ENCODE measurements at places on chromosomes 16 and 17.

DNA sequence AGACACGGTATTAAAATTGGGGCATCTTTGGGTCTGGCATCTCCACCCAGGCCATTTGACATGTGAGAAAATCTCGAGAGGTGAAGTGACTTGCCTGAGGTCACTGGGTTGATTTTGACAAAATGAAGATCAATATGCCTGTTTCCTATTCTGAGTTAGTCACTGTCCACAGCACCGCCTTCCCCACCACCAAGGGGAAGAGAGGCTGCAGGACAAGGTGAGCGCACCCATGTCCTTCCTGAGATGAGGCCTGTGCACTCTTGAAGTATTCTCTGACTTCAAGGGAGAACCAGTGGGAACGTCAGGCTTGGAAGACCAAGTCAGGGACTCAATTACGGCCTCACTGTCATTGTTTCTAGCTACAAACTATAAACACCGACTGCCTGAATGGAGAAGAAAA lies 49.9 kb upstream of the WSB1 start:
- no peak for DNase-seq

DNA sequence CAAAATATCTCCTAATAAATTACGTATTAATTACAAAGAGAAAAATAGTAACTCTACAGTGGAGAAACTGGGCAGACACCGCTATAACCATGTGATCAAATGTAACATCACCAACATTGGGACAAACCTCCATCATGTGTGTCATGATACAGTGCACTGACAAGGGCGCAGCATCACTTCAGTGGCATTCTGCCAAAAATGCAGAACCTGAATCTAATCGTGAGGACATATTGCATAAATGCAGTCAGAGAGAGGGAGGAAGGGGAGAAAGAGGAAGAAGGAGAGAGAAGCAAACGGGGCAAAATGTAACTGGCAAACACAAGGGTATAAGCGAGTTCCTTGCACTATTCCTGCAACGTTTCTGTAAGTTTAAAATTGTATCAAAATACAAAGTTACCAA lies 74.2 kb upstream of the MARCHF10 start:
- DNase-seq: no peak

DNA sequence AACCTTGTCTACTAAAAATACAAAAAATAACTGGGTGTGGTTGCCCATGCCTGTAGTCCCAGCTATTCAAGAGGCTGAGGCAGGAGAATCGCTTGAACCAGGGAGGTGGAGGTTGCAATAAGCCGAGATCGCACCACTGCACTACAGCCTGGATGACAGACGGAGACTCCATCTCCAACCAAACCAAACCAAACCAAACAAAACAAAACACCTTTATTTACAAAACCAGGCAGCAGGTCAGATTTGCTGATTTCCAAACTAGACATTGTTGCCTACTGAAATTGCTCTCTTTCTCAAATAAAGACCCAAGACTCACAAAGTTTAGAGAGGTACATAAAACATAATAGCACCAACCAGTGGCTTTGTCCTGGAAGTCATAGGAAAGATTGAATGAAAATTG lies 5.7 kb upstream of the TMEM238L start:
- no peak for DNase-seq

GRCh38 chr17:77419547-77420094 lies 278.9 kb downstream of the SEC14L1 start:
- no peak for DNase-seq

GRCh38 chr17:78116411-78116810 lies 12.1 kb downstream of the TMC6 start:
- DNase-seq: no peak

DNA sequence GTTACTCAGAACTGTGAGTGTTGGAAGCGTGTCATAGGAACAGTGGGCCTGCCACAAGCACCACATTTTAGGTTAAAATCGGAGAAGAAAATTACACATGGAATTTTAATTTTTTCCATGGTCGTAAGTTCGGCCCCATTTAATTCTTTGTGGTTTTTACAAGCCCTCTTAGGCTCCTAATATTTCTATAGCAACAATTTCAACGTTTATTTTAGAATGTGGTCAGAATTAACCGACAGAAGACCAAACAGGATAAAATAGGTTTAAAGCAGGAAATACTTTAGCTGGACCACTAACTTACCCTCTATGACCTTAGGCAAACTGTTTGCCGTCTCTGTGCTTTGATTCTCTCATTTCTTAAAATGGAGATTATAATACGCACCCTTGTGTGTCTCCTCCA lies 69.9 kb downstream of the FTO start:
- no peak for DNase-seq

DNA sequence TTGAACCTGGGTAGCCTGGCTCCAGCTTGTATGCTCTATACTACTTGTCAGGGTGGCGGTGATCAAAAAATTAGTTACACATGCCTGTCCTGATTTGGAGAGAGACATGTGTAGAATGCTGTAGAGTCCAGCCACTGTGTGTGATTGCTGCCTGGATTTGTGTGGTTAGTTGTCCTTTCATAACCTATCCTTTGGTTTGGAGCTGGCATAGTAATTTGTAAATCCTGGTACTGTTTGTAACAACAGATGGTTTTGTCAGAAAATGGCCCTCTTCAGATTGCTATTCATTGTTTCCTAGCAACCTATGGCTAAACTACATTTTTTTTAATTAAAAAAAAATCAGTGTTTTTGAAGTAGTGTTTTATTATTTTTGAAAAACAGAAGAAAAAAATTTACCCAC lies 30.5 kb downstream of the ETV4 start:
- no peak for DNase-seq

- DNase-seq: peak; percentile 48
Observed at GRCh38 chr17:80919331-80920311, 72.0 kb upstream of the CHMP6 start.

DNA sequence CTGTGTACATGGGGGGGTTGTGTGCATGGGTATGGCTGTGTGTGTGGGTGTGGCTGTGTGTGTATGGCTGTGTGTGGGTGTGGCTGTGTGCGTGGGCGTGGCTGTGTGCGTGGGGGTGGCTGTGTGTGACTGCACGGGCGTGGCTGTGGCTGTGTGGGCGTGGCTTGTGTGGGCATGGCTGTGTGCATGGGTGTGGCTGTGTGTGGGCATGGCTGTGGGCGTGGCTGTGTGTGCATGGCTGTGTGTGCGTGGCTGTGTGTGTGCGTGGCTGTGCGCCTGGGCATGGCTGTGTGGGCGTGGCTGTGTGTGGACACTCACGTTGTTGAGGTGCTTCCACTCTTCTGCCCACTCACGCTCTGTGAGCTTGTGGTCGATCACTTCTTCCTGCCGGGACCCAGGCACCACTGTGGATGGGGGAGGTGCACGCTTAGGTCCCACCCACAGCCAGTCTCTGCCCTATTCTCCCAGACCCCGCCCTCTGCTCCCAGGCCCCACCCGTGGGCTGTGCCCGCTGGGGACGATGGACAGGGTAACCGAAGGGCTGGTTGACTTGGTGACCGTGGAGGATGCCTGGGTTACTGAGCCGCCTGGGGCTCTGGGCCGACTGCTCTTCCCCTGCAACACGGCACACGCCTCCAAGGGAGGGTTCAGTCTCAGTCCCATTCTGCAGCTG lies 16.0 kb upstream of the PABPN1L start:
- no peak for DNase-seq

DNA sequence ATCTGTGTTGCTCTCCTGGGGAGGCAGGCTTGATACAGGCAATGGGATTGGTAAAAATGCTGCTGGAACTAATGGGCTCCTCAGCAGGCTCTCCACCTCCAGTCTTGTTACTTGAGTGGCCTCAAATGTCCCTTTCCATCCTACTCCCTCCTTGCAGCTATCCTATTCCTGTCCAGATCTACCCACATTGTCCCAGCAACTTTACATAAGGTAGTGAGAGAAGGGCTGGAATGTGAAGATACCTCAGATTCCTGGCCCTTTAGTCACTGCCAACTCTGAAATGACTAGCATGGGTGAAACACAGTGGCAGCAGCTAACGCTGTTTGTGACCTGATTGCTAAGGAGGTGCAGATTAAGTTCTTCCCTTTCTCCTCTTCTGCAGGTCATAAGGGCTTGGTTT lies 210.1 kb upstream of the HS3ST4 start:
- no peak for DNase-seq

DNA sequence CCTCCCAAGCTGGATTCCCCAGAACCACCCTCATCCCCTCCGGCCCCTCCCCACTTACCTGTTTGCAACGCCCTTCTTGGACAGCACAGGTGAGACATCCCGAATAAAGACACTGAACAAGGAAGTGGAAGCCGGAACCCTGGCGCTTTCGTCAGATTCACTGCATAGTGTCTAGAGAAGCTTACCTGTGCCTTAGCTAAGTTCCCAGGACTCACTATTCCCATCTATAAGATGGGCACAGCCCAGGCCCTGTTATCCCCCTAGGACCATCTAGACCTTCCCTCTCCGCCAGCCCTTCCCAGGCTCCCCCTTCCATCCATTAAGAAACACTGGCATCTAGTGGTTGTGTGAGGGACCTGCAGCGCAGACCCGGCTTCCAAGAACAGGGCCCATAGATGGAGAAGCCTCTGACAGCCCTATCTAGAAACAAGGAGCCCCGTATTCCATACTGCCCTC lies 26.9 kb upstream of the RPL38 start:
- peak; percentile 56 for DNase-seq

- no peak for DNase-seq
Observed at GRCh38 chr16:20874088-20874581, 26.0 kb downstream of the DCUN1D3 start.

- no peak for DNase-seq
Observed at GRCh38 chr17:57379237-57379894, 123.0 kb downstream of the MSI2 start.

DNA sequence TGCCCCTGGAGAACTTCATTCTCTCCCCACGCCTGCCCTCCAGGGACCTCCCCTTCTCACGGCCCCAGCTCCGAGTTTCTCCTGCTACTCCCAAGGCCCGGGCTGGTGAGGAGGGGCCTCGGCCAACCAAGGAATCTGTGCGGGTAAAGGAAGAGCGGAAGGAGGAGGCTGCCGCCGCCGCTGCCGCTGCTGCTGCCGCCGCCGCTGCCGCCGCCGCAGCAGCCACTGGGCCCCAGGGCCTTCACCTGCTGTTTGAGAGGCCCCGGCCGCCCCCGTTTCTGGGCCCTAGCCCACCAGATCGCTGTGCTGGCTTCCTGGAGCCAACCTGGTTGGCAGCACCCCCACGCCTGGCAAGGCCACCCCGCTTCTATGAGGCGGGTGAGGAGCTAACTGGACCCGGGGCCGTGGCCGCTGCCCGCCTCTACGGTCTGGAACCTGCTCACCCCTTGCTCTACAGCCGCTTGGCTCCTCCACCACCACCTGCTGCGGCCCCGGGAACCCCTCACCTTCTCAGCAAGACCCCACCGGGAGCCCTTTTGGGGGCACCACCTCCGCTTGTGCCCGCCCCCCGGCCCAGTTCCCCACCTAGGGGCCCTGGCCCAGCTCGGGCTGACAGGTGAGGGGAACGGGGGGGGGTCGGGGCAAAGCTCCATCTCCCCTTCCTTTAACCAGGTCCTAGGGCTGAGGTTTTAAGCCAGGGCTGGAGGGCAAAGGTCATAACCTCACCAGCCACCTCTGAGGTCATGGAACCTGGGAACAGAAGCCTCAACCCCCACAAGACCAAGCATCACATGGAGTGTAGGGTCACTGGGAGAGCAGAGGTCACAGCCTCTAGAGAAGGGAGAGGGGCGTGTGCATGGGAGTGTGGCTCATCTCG lies 11.0 kb downstream of the FBRS start:
- DNase-seq: no peak

- DNase-seq: no peak
Observed at GRCh38 chr16:17331991-17332390, 138.8 kb downstream of the XYLT1 start.

- DNase-seq: no peak
Observed at GRCh38 chr16:88435437-88436355, 17.4 kb upstream of the ZFPM1 start.

DNA sequence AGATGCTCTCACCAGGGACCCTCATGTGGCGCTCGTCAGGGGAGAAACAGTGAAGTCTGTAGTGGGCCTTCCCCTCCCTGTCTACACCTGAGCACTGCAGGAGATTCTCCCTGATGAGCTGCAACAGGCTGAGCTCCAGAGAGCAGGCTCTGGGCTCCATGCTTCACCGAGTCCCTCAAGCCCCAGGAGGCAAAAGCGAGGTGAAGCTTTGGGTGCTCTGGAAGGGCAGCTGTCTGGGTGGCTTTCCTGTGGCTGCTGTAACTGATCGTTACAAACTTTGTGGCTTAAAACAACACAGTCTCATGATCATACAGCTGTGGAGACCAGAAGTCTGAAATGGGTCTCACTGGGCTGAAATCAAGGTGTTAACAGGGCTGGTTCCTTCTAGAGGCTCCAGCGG lies 12.1 kb upstream of the CD300LD start:
- no peak for DNase-seq

All from brain microvascular endothelial cell (primary cell).